Activated CD4-positive, alpha-beta T cell treated with anti-CD3 and anti-CD28 coated beads, Interleukin-2, amount 50 U/mL, for 24 hours (primary cell): ENCODE measurements at places on chromosomes 1 and 21.

DNA sequence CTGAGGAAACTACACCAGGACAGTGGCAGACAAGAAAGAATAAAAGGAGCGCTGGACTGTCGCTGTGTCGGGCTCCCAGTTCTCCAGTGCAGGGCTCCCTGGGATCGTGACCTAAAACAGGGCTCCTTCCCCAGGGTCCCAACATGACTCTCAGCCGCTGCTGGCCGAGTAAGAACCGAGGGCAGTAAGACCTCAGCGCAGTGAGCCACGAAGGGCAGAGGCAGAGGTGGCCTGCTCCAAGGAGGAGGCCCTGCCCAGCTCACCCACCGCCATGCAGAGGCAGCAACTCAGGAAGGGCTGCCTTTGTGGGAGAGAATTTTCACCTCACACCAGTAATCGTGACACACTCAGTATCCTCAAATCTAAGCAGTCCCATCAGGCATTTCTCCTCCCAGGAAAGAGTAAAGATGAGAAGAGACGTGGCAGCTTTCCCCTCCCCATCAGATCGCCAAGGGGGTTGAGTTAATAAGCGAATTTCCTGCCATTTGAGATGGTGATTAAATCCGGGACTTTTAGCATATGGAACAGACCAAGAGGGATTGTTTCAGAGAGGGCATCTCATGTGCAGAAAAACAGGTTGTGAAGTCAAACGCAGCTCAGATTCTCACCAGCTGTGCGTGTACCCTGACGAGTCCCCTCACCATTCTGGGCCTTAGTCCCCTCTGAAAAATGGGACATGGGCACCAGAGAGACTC lies 19.8 kb upstream of the ARTN start:
- DNase-seq, result no peak

- no peak for DNase-seq
Observed at GRCh38 chr21:15732290-15732995, 2.7 kb downstream of the USP25 start.

DNA sequence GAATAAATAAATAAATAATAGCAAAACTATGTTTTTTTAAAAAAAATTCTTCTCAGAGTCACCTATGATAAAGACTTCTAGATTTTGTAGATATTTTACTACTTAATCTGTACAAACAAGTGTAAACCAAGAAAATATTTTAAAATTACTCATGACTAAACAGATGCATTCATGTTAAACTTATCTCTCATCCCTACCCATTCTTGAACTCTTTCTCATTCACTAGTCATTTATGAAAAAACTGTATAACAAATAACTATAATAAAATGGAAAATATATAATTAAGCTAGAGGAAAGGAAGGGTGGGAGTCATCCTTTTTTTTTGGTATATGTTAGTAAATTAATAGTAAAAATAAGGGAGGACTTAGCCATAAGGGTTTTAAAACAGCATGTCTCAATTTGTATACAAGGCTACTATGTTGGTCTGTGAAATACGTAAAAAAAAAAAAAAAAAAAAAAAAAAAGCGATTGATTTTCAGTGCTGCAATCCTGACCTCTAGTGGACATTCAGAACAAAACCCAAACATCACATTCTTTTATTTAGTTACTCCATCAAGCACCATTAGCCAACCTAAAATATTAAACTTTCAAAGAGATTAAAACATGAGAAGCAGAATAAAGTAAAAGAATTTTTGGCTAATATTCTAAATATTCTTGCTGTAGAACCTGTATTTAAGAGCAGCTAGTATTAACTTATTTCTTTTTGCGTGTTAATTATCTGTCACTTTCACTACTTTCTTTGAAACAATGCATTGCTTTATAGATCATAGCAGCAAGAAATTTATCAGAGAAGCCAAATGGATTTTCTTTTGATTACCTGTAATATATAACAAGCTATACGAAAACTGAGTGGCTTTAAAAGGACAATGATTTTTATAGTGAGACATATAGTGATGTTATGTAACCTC lies 255.8 kb upstream of the CACYBP start:
- no peak for DNase-seq

DNA sequence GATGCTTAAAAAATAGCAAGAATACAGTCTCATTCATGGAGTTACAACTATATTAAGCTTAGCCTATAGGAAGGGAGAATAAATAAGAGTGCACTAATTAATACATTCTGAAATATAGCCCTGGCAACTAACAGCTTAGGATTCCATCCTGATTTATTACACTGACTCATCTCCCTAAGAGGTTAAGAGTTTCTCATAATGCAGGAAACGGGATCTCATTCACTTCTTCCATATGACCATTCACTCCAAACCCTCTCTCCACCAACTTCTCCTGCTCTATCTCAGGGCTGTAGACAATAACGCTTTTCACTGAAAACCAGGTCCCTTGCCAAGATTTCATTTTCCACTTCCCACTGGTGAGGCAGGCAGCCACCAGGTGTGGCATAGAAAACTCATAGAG lies 168.5 kb upstream of the PLD5 start:
- no peak for DNase-seq

DNA sequence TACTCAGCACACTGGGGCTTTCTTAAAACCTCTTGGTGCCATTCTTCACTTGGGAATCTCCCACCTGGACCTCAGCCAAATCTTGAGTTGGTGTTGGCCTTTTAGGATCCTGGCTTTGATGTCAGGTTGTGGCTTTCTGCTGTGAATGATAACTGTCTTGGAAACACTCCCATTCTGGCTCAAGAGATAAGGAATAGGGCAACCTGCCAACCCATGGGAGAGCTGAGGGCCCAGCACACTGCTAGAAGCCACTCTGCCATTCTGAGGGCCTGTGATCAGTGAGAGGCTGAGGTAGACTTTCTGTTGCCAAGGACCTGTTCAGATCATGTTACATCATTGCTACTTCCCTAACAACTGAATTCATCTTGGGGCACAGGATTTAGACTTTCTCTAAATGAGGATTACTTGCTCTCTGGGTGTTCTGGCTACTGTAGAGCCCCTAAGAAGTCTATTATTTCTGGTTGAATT lies 45.8 kb downstream of the TTC39A start:
- no peak for DNase-seq

DNA sequence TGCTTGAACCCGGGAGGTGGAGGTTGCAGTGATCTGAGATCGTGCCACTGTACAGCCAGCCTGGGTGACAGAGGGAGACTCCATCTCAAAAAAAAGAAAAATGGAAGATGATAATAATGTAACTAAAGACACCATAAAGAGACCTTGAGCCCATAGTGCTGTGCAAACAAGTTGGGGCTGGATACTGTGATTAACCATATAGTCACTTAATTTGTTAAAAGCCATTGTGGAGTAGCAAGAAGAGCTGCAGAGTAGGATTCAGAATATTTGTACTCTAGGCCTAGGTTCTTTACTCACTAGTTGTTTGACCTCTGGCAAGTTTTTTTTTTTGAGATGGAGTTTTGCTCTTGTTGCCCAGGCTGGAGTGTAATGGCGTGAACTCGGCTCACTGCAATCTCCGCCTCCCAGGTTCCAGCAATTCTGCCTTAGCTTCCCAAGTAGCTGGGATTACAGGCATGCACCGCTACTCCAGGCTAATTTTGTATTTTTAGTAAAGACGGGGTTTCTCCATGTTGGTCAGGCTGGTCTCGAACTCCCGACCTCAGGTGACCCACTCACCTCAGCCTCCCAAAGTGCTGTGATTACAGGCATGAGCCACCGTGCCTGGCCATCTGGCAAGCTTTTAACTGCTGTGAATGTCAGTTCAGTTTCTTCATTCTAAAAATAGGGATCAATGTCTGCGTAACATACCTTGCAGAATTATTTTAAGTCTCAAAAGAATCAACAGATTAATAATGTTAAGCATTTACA lies 12.8 kb downstream of the CAP1 start:
- DNase-seq, result no peak

DNA sequence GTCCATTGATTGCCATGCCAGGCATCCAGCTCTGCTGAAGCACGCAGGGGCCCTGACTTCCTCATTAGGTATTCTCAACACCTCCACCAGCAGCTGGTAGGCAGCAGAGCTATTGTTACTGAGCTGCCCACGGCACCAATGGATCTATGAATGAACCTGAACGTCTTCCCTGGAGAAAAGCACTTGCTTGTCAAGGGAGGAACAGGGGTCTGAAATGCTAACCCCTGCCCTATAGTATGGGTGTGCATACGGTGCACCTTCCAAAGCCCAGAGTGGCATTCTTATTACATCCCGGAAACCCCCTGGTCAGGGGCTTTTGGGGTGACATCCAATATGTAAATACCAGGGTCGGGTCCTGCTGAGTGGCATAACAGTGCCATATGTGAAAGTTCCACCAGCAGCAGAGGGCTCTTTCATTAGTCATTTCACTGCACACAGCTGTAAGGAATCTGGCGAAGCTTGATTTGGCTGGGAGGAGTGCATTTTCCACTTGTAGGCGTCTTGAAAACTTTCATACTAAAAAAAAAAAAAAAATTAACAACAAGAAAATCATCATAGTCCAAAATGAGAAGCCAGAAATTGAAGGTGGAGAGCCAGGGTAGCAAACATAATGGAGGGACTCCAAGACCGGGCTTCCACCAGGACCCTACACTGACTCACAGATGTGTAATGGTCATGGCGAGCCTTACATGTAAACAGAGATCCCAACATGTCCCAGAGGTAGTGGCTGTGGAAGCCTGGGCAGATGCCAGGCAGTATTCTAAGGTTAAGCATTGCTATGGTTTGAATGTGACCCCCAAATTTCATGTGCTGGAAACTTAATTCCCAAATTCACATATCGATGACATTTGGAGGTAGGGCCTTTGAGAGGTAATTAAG lies 58.8 kb upstream of the PRDX6 start:
- DNase-seq, result no peak

DNA sequence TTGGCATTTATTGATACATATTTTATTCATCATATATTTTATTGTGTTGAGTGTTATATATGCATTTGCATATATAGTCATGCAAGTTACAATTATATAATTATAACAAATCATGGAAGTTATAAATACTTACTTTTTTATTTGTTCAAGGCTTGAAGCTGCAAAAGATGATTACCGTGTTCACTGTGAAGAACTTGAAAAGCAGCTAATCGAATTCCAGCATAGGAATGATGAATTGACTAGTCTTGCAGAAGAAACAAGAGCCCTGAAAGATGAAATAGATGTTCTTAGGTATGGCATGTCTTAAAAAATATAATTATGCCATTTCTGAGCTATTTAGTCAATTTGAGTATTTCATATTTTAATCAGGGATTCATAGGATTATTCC lies 32.1 kb downstream of the HOOK1 start:
- DNase-seq, result no peak

DNA sequence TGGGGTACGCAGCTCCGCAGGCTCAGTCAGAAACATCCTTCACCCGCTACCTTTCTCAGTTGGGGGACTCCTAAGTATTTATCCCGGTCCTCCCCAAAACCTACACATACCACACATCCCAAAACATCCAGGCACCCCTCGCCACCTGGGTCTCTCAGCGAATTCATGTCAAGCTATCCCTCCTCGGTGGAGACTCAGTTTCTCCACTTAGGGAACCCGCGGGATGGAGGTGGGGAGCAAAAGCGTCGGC lies 1.3 kb upstream of the ZBTB7B start:
- peak; percentile 43 for DNase-seq

DNA sequence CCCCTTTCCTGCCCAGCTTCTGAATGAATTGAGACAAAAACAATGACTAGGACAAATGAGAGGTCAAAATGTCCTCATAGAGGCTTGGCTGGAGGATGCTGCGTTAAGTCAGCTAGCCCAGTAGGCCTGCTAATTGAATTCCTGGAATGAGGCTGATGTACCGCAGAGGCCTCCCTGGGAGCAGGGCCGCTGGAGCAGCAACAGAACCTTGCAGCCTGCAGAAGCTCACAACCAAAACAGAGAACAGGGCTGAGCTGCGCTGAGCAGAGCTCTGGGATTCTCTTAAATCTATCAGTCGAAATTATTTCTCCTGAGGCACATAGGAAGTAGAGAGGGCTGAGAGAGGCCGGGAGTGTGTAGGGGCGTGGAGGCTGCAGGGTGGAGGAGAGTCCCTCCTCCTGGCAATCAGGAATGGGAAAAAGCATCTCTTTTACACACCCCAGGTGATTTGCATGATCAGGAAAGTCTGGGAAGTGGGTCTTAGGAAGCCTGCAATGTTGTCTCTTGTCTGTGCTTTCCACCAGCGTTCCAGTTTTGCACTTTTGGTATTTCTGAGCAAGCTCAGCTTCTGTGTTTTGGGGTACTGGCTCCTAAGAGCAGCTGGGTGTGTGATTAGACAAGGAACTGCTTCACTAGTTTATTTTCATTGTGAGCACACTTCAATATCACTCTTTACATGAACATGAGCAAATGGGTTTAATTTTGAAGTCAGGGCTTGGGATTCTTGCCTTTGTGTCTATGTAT lies 66.5 kb downstream of the RYR2 start:
- no peak for DNase-seq

- DNase-seq, result no peak
Observed at GRCh38 chr1:36816348-36816747, 218.0 kb downstream of the GRIK3 start.

DNA sequence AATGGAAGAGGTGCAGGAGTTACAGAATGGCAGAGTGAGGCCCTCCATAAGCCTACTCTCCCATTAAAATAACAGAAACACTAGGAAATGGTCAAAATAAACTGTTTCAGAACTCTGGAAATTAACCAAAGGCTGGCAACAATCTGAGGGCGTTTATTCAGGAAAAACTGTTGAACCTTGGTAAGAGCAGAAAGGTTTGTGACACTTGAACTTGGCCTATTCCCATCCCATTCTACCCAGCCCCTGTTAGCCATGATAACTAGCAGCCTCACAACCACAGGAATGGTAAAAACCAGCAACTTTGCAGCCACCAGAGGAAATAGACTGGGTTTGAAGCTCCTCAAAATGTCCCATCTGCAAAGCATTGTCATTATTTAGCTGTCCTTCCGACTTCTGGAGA lies 256.8 kb downstream of the RHOU start:
- DNase-seq, result no peak

DNA sequence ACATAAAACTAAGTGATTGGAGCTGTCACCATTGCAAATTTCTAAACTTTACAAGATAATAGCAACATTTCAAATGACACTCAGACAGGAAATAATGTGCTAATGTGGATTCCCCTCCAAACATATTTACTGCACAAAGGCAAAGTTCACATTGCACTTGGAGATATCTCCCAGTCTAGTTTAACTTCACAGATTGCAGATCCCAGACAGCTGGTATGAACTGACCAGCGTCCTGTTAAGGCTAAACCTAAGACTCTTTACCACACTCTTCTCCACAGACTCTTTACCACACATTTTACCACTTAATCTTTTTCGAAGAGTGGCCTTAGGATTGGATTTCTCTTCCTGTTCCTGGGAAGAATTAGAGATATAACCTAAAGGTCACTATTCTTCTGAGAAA lies 40.6 kb upstream of the HSD3B1 start:
- DNase-seq, result no peak

DNA sequence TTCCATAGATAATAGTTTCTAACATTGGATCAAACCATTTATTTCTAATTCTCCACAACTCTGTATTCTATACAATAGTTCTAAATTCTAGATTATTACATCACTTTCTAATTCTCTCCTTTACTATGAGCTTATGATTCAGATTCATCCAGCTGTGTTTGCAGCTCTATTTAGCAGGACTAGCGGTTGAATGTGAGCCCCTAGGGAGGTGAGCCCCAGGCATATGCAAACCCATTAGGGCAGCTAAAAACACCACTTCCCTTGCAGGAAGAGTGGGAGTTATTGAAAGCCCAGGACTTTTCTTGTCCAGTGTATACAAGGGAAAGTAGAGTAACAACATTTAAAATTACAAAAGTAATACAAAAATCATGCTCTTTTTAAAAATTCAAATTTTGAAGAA lies 56.9 kb downstream of the KRTAP19-8 start:
- no peak for DNase-seq

GRCh38 chr21:36491209-36491910 lies 11.4 kb upstream of the CLDN14 start:
- DNase-seq, result no peak

- DNase-seq, result no peak
Observed at GRCh38 chr1:83800066-83800465, 198.9 kb downstream of the TTLL7 start.
